Coronary artery (tissue), 2 donors: ENCODE measurements at places on chromosomes 6 and 20.

DNA sequence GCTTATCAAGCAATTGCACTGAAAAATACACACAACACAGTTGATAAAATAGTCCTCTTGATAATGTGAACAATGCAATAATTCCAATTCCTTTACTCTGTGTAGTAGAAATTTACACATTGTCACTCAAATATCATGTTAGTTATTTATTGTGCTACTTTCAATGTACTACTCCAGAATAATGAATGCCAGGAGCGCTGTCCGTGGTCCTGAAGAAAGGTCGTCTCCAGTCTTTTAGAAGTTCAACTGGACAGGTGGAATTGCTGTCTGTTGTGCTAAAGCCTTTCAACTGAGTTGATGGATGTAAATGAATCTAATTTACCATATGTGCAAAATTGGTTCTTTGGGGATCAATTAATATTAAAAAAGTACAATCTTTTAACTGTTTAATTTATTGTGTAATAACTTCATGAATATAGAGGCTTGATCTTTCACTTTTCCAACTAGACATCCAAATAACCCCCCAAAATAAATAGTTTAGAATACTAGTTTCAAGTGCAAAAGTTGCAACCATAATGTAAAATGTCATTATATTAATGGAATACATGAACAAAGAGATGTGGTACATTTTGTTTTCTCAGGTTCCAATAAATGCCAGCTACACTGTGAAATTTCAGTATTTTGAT is 3.2 kb downstream of the GRIK2 start:
- DNase-seq: no peak

GRCh38 chr6:686497-686896 is 6.4 kb downstream of the EXOC2 start:
- DNase-seq: no peak

- no peak for DNase-seq
Measured at GRCh38 chr20:51132279-51132678, 109.4 kb upstream of the KCNG1 start.

GRCh38 chr6:124881898-124882578 is 80.2 kb upstream of the RNF217 start:
- DNase-seq: no peak

DNA sequence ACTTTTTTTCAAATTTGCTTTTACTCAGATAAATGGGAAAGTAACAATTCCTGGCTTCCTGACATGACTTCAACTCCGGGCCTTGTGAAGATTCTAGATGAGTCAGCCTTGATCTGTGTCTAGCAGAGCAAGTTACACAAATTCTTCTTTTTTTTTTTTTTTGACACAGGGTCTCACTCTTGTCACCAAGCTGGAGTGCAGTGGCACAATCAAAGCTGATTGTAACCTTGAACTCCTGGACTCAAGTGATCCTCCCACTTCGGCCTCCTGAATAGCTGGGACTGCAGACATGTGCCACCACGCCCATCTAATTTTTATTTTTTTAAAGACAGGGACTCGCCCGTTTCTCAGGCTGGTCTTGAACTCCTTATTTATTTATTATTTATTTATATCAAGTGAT is 7.3 kb upstream of the ARHGAP18 start:
- no peak for DNase-seq

DNA sequence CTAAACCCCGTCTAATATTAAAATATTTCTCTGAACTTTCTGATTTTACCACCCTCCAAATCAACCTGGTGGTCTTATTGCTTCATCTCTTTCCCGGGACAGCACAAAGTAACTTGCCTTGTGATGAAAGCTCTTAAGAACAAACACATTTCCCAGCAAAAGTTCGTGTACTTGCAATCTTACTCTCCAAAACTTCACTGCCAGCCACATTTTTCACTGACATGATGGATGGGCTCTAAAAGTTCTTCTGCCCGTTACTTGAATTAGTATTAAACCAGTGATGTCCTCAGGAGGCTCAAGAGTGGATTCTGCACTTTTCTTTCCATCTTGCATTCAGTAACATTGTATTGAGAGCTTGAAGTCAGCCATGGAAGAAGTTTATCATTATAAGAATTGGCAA is 731.6 kb upstream of the GJE1 start:
- DNase-seq: no peak

- no peak for DNase-seq
Measured at GRCh38 chr6:40950986-40951698, 87.9 kb downstream of the UNC5CL start.

DNA sequence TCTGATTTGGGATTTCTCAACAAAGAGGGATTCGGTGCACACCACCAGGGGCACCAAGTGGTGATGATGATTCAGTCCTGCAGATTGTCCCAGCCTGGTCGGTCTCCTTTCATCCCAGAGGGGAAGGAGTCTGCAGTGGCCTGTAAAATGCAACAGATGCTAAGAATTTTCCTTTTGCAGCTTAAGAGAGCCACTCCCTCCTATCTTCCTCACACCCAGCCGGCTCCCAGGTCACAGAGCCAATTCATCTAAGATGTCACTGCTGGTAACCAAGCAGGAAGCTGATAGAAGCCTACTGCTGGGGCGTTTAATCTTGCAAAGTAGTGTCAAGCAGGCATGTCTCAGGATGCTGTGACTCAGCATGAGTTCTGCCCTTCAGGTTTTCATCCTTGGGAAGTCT is 203.8 kb upstream of the LRFN2 start:
- DNase-seq: no peak

GRCh38 chr20:2814587-2815051 is at the start of gene C20orf141:
TSS of gene C20orf141 (plus strand) at chr20:2814987. CDS start at chr20:2815185, 198 bp downstream.
- DNase-seq: peak; percentile 73

DNA sequence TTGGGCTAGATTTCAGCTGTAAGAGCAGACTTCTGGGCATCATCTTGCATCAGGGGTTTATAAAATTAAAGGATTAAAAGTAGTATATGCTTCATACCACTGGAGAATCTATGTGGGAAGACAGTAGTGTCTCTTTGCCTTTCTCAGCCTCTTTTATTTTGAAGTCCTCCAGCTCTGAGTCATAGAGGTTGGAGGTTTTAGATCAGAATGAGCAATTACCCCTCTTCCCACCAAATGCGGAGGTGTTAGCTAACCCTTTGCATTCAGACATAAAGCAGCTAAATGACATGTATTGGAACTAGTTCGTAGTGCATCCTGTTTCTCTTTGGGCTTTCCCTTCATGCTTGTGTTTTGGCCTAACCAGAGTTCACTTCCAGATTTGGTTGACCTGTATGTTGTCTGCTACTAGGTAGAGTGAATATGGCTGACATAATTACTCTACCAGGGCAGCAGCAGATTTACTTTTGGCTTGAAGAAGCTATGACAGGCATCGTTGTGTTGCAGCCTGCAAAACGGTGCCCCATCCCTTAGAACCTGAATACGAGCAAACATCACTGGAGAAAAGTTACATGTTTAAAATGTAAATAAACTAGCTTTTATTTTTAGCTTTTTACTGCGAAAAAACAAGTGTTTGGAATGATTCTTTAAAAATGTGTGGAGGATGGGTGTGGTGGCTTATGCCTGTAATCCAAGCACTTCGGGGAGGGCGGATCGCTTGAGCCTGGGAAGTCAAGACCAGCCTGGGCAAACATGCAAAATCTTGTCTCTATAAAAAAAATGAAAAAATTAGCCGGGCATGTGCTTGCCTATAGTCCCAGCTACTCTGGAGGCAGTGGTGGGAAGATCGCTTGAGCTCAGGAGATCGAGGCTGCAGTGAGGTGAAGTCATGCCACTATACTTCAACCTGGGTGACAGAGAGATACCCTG is 82.2 kb downstream of the MYO6 start:
- DNase-seq: no peak

GRCh38 chr20:3157817-3158216 is 1.8 kb downstream of the FASTKD5 start:
- no peak for DNase-seq

DNA sequence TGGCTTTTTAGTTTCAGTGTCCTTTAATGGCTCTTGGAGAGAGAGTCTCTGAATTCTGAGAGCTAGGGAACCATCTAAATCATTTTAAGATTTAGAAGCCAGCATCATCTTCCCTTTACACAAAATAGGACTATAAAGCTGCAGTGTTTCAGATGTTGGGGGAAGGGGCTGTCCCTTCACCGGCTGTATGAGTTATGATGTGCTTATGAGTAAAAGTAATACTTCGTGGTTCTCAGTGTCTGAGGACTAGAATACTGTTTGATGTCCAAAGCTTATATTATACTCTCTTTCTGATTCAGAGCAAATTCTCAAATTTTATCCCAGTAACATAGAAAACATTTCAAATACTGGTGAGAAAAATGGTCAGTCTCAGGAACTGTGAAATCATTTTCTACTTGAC is 63.5 kb upstream of the FAM8A1 start:
- DNase-seq: no peak

GRCh38 chr6:45816674-45817297 is 198.9 kb downstream of the CLIC5 start:
- no peak for DNase-seq

DNA sequence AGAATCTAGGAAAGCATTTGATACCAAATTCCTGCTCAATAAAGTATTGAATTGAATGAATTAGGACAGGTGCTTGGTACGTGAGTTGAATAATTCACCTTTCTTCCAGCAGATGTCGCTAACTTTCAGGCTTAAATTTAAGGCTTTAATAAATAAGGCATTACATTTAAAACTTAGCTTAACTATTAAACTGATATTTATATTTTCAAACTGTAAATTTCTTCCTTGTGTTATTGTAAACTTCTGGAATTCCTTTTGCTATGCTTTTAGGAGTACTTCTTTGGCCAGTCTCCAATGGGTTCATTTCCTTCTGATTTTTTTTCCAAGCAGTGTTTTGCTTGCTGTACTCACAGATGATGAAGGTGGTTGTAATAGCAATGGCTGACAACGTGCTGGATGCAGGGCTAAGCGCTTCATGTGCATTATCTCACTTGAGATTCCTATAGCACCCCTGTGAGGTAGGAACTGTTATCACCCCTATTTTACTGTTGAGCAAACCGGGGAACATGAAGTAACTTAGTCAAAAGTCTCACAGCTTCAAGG is 71.3 kb upstream of the SLC2A12 start:
- no peak for DNase-seq

DNA sequence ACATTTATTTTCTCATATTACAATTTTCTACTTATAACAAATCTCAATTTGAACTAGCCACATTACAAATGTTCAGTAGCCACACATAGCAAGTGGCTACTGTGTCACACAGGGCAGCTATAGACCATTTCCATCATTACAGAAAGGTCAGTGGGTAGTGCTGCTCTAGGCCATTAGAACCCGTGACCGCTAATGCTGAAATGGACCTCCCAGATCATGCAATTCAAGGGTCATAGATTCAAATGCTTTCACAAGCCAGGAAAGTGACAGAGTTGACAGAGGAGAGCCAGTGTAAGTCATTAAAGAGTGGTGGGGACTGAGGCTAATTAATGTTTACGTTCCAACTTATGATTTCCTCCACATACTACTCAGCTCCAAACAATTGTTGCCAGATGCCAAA is 3.5 kb upstream of the OCSTAMP start:
- DNase-seq: no peak

GRCh38 chr20:3209946-3210317 is 634 bp downstream of the ITPA start:
- DNase-seq: no peak

- no peak for DNase-seq
Measured at GRCh38 chr20:62159839-62160238, 16.3 kb downstream of the SS18L1 start.
